ENCODE measurements at places on chromosomes 6 and 20.

- peak; percentile 68 for DNase-seq
Observed at GRCh38 chr6:155177363-155177961, 86.4 kb upstream of the CLDN20 start.

DNA sequence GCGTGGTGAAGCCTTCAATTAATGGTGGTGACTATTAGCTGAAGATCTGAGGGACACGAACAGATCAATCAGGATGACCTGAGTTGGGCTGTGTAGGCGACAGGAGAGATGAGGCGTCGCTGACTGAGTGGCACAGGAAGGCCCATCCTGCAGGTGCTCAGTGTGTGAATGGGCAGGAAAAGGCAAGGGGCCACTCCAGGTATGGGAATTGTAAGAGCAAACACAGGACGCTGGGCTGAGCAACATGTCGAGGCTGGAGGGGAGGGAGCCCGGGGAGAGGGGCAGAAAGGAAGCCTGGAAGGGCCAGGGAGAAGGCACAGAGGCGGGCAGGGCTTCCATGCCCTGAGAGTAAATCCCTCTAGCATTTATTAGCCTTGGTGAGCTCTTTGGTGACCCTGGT lies 151.0 kb downstream of the VEGFA start:
- DNase-seq = no peak

- DNase-seq = peak; percentile 78
Observed at GRCh38 chr20:35616465-35617396, 1.1 kb downstream of the SPAG4 start.

DNA sequence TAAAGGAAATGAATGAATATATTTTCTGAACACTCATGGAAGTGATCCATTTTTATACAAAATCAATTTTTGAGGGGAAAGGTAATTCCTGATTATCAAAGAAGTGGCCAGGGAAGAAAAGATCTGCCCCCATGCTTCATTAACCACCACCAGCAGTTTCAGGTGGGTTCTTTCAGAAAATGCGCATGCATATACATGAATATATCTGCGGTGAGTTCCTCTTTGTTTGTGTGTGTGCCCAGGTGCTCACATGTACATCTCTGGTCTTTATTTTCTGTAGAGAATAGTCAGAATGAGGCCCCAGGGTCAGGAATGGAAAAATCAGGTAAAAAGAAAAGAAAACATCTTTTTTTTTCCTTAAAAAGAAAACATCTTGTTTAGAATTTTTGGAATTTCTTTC lies 88.4 kb downstream of the SGK1 start:
- DNase-seq = no peak

GRCh38 chr6:98880486-98880885 lies 46.1 kb downstream of the POU3F2 start:
- no peak for DNase-seq

DNA sequence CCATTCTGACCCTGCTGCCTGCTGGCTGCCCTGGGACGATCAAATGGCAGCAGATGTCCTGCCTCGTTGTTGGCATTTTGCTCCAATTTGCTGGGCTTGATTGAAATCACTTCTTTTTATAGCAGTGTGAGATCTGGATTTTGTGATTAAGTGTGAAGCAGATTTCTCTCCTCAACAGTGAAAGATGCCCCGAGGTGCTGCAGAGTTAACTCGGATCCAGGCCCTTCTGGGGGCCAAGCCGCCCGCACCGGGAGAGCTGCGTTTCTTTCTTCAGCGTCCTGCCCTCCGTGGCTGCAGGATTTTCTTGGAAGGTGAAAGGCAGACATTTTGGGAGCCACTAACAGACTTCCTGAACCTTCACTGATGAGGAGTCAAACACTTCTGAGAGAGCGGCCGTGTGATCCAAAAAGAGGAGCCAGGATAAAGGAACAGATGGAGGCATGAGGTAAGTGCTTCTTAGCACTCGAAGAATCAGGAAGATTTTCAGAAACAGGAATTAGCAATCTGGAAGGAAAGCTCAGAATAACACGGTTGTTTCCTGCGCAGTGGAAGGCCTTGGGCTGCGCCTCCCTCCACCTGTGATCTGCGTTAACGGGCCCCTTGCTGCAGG lies 139.5 kb upstream of the AFDN start:
- no peak for DNase-seq

GRCh38 chr6:74334722-74335121 lies 638.7 kb downstream of the CD109 start:
- DNase-seq = no peak

- DNase-seq = no peak
Observed at GRCh38 chr6:73752943-73753342, 56.9 kb downstream of the CD109 start.

- DNase-seq = no peak
Observed at GRCh38 chr6:127451388-127451787, 7.8 kb downstream of the KIAA0408 start.

- peak; percentile 34 for DNase-seq
Observed at GRCh38 chr6:169950558-169950957, 199.1 kb downstream of the ERMARD start.

All from stimulated activated CD4-positive, alpha-beta T cell treated with anti-CD3 and anti-CD28 coated beads, Interleukin-15, amount 100 ng/mL, for 24 hours (primary cell).